Ecto neural progenitor cell (in vitro differentiated cells): ENCODE measurements at places on chromosomes 11 and 22.

- DNase-seq, result no peak
Observed at GRCh38 chr22:21047035-21047661, 1.4 kb downstream of the LRRC74B start.

- DNase-seq, result no peak
Observed at GRCh38 chr11:126660761-126661425, 305.4 kb downstream of the ST3GAL4 start.

GRCh38 chr11:19541521-19542049 lies 171.1 kb upstream of the NAV2 start:
- no peak for DNase-seq

- no peak for DNase-seq
Observed at GRCh38 chr11:71543866-71544265, 4.4 kb upstream of the KRTAP5-9 start.

DNA sequence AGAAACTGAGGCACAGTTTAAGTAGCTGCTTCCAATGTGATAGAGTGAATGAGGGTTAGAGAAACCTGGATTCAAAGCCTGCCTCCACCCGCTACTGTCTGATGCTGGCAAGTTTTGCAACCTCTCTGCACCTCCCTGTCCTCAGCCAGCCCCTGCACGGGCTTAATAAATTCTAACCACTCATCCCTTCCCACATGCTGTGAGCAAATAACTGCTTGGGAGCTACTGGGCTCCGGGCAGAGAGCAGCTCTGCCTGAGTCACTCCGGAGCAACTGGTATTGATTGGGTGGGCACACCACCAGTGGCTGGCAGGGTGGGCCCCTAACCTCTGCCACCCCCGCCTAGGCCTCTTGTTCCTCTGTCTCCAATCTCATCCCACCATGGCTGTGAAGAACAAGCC lies 104.3 kb upstream of the SYT13 start:
- no peak for DNase-seq

DNA sequence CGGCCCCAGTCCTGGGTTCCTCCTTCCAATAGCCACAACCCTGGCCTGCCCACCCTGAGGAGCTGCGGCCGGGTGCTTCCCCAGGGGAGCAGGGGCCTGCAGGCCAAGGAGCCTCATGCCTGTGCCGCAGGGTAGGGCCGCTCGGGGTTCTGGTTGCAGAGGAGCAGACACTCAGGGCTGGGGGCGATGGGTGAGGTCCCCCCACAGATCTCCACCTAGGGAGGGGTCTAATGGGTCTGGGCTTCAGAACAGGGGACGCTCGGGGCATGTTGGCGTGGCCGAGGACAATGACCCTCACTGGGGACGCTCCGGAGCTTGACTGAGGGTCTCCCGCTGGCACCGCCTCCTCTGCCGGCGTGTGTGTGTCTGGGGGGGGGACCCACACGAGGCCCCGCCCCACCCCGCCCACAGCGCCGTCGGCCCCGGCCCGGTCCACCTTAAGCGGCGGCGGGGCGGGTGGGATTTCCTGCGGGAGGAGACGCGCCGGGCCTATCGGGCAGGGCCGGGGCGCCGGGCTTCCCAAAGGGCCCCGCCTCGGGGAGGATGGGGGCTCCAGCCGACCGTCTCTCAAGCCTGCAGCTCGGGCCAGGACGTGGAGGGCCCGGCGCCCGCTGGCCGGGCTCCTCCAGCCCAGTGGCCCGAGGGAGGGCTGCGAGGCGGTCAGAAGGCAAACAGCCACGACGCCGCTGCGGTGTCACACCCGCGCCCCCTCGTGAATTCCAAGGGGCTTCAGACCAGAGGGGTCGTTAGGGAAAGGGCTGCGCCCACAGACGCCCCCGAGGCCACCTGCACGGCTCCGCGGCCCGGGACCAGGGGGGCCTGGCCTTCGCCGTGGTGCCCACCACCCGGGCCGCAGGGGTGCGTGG lies 640 bp upstream of the ZDHHC8 start:
- DNase-seq, result peak; percentile 83

DNA sequence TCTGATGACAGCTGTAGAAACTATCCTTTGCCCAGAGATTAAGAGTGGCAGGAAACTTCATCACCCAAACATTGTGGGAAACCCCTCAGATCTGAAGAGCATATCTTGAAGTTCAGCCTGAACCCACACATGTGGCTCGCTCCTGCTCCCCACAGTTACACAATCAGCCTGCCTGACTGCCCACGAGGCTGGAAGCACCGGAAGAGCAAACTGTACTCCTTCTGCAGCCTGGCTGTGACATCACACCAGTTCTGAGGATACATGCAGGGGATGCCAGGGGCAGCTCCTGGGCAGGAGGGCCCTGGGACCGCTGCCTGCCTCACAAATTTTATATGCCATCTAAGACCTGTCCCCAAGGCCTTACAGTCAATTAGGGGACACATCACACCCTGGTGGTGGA lies 444.4 kb downstream of the BUD13 start:
- DNase-seq, result no peak

- no peak for DNase-seq
Observed at GRCh38 chr11:119772641-119773415, 43.8 kb upstream of the NECTIN1 start.

DNA sequence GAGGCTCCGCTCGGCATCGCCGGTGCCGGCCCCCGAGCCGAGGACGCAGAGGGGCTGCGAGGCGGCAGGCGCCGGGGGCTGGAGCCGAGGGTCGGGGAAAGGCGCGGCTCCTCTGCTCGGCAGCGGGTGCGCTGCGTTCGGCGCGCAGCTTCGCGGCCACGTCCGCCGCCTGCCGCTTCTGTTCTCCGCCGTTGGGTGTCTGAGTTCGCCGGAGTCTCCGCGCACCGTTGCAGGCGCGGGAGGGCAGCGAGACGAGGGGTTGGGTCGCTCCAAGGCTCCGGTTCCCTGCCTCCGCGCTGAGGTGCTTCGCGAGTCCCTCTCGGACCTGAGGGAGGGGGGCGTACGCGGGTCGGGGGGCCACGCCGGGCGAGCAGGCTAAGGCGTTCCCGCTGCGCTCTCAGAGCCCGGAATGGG lies 347 bp downstream of the MN1 start:
- peak; percentile 78 for DNase-seq

- no peak for DNase-seq
Observed at GRCh38 chr11:103970701-103971249, 65.7 kb upstream of the DDI1 start.

- no peak for DNase-seq
Observed at GRCh38 chr11:72039856-72040401, 40.4 kb downstream of the NUMA1 start.

GRCh38 chr11:102623998-102624397 lies 1.1 kb downstream of the MMP20 start:
- DNase-seq, result no peak

- no peak for DNase-seq
Observed at GRCh38 chr11:62104816-62105653, 18.8 kb upstream of the INCENP start.

GRCh38 chr11:9461760-9462134 lies 935 bp downstream of the ZNF143 start:
- no peak for DNase-seq

- DNase-seq, result no peak
Observed at GRCh38 chr11:3823303-3823702, 14.9 kb downstream of the PGAP2 start.

DNA sequence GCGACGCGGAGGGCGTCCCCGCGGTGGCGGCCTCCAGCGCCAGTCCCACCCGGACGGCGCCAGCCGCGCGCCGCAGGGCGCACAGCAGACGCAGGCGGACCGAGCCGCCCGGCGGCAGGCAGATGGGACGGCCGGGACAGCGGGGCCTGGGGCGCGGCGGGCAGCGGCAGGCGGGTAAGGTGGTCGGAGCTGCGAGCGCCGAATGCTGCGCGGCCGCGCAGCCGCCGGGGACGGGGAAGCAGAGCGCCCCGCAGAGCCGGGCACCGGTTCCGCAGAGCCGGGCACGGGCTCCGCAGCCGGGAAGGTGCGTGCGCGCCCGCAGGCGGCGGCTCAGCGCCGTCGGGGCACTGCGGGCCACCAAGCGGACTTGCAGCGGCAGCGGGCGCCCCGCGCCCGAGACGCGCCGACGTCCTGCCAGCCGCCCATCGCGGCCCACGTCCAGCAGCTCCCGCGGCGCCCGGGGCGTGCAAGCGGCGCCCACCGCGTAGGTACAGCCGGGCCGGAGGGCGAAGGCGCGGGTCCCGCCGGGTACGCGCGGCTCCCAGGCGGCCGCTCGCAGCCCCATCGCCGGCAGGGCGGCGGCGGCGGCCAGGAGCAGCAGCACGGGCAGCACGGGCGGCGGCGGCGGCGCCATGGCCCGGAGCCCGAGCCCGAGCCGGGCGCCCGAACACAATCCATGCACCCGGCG lies 739 bp downstream of the CELSR1 start:
- DNase-seq, result peak; percentile 69

GRCh38 chr11:58567889-58568512 lies 7.7 kb downstream of the LPXN start:
- DNase-seq, result peak; percentile 61

- no peak for DNase-seq
Observed at GRCh38 chr11:96331699-96332116, 11.3 kb downstream of the MAML2 start.

DNA sequence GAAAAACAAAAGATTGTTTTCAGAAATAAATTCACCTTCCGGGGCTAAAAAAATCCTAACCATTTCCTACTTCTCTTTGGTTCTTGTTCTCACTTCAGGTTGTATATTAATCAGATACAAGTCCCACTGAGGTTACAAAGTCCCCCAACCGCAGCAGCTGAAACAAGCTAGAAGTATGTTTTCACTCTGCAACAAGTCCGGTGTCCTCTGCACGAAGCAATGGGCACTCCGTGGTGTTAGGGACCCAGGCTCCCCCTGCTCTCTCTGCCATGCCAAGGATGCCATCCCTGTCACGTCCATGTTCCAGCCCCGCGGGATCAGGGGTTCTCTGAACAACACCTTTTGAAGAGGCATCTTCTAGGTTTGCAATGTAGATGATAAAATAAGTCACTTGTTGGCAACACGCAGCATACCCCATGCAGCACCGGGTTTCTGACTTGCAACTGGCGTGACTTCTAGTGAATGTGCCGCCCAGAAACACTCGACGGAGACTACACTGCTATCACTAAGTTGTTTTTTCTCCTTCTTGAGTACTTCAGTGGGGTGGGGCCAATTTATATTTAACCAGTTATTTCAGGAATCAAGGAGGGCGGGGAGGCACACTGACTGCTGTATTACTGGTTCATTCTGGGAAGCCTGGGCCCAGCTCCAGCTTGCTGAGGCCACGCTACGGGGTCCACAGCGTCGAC lies 25.4 kb upstream of the GSTP1 start:
- no peak for DNase-seq

GRCh38 chr22:20748731-20749428 lies 25.0 kb upstream of the SERPIND1 start:
- no peak for DNase-seq

DNA sequence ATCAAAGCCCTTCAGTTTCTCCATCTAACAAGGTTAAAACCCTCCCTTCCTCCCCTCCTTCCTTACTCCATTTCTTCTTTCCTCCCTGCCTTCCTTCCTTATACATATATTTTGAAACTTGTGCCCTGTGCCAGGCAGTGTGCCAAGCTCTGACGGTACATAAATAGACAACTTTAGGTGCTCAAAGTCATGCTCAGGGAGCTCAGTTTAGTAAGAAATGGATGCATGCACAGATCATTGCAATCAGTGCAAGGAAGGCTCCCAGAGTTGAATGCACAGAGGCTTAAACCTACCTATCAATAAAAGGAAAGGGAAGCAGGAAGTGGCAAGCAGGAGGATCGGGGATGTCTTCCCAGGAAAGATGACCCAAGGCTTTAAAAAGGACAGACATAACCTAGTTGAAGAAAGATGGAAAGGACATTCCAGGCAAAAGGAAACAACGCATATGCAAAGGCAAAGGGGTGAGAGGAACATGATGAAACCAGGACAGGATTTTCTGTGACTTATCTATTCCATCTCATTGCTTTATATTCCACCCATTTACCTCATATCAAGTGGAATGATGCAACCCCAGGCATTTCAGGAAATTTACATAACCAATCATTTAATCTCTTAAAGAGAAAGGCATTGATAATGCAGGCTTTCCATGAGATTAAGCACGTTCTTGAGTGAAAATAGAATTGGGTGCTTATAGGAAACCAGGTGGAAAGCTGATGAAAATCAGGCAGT lies 13.2 kb downstream of the FZD4 start:
- DNase-seq, result no peak

DNA sequence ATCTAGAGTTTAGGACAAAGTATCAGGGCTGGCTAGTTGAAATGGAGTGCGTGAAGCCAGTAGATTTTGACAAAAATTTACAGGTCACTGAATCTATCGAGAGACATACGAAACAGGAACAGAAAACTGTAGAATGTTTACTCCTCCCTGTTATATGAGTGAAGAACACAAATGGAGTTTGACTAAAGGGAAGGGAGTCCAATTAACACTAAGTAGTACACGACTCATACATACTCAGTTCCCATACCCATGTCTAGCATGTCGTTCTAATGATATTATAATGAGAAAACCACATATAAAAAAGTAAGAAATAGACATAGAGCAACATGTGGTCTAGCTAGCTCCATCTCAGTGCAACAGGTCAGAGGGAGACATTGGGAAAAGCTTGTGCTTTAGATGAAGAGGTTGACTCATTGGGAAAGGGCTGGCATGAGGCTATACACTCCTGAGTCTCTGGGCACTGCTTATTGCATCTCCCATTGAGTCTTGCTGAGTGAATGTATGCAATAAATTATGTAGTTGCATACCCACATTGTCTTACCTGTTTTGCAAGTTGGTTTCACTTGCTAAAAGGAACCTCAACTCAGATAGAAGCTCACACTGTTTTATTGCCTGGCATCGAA lies 43.5 kb downstream of the CD44 start:
- no peak for DNase-seq

GRCh38 chr11:19306179-19306944 lies 65.6 kb upstream of the E2F8 start:
- DNase-seq, result no peak

GRCh38 chr22:48953103-48953720 lies 874.5 kb downstream of the BRD1 start:
- DNase-seq, result no peak

GRCh38 chr11:75514596-75514995 lies 11.1 kb downstream of the GDPD5 start:
- no peak for DNase-seq

DNA sequence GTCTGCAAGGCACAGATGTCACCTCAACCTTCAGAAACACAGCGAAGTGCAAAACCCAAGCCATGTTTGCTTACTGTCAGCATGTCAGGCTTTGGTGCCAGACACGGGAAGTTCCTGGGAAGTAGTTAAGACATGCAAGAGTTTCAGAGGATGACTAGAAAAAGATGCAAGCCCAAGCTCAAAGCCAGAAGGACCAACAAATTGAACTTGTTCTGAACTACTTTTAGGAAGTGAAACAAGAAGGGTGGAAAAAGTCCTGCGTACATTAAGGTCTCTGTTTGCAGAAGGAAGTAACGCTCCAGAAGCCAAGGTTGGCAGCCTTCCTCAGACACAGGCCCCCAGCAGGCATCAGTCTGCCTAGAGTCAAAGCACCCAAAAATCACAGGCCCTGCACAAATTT lies 2.6 kb downstream of the AP1B1 start:
- no peak for DNase-seq

DNA sequence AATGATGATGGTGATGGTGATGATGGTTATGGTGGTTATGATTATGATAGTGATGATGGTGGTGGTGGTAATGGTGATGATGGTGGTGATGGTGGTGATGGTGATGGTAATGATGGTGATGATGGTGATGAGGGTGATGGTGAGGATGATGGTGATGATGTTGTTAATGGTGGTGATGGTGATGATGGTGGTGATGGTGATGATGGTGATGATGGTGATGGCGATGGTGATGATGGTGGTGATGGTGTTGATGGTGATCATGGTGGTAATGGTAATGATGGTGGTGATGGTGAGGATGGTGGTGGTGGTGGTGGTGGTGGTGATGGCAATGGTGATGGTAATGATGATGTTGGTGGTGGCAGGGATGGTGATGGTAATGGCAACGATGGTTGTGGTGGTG lies 1222.5 kb downstream of the BRD1 start:
- no peak for DNase-seq

GRCh38 chr11:25793637-25794036 lies 538.3 kb upstream of the ANO3 start:
- no peak for DNase-seq
